ENCODE measurements at places on chromosomes 1 and 21. TPM values are rescaled to one million over a fixed set of nuclear protein-coding genes. Genes with fewer than 3 reads are reported as not detected.

The TRAF5 gene
- total RNA-seq, result 1.5 TPM

- peaks cover 52% of the 10 kb centered on the region for H3K27me3 ChIP-seq
- H3K4me1 ChIP-seq, result peaks cover 6% of the 10 kb centered on the region
- DNase-seq, result no peak
- no peak overlapping the region for H3K4me3 ChIP-seq
Observed at GRCh38 chr1:29417147-29417858, 181.0 kb downstream of the PTPRU start.

DNA sequence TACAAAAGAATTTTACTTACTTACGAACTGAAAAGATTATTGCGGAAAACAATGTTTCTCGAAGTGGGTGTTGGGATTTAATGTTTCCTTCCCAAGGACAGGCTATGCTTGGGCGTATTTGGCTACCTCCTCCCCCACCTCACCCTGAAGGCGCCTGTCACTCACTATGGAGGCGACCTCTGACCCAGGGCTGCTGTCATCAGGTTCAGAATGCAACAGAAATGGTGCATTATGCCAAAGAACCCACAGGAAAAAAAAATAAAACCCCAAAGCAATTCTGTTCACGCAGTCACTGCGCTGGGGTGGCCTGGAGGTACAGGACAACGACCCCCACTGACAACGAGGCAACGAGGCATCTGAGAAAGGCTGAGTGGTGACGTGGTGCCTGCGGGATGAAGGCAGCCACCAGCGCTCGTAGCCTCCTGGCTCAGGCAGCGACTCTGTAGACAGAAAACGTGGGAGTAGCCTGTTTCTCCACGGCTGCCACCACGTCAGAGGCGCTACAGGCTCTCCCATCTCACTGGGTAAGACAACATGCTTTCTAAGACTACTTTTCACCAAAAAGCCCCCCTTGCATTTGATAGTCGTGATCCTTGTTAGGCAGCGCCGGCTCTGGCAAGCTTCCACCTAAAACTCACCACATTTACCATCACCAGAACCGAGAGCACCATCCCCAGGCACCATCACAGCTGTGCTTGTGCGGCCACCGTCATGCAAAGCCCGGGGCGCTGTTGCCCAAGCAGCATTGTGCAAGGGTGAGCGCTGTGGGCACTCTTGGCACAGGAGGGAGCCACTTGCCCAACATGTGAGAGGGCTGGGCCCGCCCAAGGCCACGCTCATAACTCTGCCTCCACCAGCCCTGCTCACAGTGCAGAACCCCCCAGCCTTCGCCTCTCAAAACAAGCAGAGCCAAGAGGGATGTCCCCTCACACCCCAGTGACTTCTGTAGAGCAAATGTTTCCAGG is 14.3 kb downstream of the NADK start:
- no peaks in the 10 kb centered on the region for H3K27me3 ChIP-seq
- peak; percentile 62 for DNase-seq
- H3K4me3 ChIP-seq, result no peak overlapping the region
- H3K4me1 ChIP-seq, result peaks cover 11% of the 10 kb centered on the region
- peaks cover 79% of the 10 kb centered on the region for H3K36me3 ChIP-seq

DNA sequence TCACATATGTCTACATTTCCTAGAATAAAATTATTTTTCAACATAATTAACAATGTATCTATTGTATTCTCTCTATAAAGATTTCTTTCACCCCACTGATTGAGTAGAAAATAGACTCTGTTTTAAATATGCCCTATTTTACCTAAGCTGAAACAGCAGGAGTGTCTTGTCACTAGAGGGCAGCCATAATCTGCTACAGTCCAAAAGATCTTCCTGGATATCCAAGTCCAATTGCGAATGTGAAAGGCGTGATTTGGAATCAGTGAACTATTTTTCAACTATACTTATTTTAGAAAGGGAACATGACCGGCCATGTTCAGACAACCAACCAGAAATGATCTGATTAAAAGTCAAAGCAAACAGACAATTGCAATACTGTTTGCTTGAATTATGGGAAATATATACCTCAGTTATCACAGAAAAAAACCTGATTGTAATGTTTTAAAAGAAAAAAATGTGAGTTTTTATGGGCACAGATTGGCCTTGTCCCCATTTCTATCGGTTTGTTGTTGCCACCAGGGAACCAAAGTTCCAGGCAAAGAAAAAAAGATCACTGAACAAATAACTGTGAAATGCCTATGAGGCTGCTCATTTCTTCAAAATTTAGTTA is 1211.0 kb upstream of the ADGRL4 start:
- no peaks in the 10 kb centered on the region for H3K4me1 ChIP-seq
- no peak overlapping the region for H3K4me3 ChIP-seq
- no peaks in the 10 kb centered on the region for H3K36me3 ChIP-seq
- DNase-seq, result no peak
- no peaks in the 10 kb centered on the region for H3K27me3 ChIP-seq
- no peak overlapping the region for H3K27ac ChIP-seq

The COQ8A gene
- total RNA-seq, result 357 TPM

DNA sequence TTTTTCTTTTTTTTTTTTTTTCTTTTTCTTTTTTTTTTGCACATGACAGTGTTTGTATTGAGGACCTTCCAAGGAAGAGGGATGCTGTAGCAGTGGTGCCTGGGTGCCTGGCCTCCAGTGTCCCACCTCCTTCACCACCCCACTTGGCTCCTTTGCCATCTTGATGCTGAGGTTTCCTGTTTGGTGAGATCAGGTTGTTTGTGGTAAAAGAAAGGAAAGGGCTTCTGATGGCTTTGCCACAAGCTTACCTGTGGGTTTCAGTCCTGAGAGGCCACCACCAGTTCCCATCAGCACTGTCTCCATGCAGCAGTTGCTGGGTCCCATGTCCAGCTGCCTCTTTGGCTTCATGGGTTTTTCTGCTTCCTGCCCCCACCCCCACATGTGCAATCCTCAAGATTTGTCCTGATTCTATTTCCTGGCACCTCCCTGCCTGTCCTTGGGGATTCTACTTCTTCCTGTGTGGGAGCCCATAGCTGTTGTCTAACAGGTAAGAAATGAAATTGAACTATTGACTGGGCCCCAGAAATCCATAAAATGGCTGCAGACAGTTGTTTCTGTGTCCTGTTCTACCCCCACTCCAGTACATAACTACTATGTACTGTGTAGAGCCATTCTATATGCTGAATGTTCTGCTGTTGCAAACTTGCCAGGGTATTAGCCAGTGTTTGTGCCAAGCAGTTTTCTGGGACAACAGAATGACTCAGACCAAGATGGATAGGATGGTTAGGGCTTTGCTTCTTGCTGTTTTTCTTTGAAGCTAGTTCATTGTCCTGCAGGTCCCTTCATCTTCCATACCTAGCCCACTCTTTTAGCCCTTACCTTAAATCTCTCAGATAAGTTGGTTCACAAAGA is 4.2 kb upstream of the CCDC28B start:
- no peak for DNase-seq
- H3K4me3 ChIP-seq, result no peak overlapping the region
- peaks cover 66% of the 10 kb centered on the region for H3K36me3 ChIP-seq
- H3K27ac ChIP-seq, result no peak overlapping the region

- H3K36me3 ChIP-seq, result no peaks in the 10 kb centered on the region
- H3K27ac ChIP-seq, result no peak overlapping the region
- H3K4me1 ChIP-seq, result no peaks in the 10 kb centered on the region
- H3K27me3 ChIP-seq, result no peaks in the 10 kb centered on the region
Observed at GRCh38 chr21:14313300-14313699, 69.6 kb downstream of the HSPA13 start.

DNA sequence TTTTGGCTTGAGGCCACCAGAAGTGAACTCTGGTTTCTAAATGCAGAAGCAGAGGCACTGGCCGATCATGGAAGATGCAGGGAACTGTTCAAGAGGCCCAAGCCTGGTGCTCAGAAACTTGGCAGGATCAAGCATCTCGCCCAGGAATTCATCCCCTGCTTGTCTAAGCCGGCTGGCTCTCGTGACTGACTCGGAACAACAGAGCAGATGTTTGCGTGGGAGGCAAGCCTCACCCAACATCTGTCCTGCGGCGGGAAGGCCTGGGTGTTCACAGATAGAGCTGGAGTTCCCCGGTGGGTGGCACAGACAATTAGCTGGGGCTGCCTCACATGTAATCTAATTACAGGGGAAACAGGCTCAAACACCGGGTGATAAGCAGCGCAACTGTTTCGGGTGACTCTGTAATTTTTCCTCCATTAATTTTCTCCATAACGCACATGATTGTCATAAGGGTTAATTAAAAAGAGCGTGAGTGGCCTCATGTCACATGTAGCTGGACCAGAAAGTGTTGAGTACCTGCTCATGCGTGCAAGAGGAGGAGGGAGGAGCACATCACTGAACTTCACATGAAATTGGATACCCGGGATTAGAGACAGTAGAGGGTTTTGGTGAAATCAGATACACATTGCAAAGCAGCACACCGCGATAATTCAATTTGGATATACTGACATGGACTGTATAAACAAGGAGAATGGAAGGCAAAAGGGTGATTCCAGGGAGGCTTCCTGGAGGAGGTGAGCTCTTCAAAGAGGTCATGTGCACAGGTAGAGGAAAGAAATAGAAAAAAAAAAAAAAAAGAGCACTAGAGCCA is 180.0 kb downstream of the ETS2 start:
- peak; percentile 72 for DNase-seq
- H3K4me3 ChIP-seq, result peak overlapping the region; percentile 10
- peak overlapping the region; percentile 62 for H3K27ac ChIP-seq
- no peaks in the 10 kb centered on the region for H3K27me3 ChIP-seq
- no peaks in the 10 kb centered on the region for H3K36me3 ChIP-seq

DNA sequence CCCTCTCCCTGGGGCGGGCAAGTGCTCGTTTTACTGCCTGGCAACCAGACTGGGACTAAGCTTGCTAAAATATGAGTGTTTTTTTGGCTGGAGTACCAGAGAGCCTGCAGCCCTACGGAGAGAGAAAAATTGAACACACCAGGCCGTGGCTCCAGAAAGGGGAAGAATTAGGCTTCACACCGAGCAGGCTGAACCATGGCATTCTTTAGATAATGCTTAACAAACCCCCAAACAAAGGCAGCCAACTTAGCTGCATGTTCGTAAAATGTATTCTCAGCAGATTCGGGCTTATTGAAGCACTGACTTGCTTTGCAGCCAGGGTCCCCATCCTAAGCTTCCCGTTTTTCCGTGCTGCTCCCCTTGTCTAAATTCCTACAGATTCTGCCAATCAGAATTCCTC is 76.6 kb downstream of the LMX1A start:
- H3K27me3 ChIP-seq, result peaks cover 73% of the 10 kb centered on the region
- H3K27ac ChIP-seq, result no peak overlapping the region
- no peaks in the 10 kb centered on the region for H3K4me1 ChIP-seq

The GNG4 gene
- total RNA-seq, result 0.11 TPM

DNA sequence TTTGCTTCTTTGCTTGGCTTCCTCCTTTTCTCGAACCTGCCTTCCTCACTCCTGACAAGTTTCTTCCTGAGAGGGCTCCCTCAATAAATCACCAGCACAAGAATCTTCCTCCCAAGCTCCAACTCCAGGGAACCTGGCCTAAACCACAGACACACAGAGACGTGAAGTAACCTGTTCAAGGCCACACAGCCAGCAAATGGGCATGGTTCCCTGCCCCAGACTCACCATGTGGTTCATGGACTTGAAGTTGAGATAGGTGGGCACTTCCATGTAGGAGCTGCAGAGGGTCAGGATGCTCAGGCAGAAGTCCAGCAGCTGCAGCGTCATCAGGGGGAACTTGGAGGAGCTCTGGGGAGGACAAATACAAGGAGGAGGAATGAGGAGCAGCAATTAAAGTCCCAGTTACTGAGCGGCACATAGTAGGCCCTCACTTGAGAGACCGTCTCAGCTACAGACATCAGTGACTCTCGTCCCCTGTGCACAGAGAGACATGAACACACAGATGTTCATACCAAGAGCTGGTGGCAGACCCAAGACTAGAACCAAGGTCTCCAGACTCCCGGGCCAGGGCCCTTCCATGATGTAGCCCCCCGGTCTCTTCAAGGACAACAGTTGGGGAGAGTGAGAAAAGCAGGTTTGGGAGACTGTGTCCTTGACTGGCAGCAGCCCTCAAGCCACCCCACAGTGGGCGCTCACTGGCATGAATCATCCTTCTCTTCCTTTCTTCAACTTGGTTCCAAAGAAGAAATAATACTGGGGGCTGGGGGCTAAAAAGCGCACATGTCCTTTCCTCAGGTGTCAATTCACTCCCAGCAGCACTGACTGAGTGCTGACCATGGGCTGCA is 15.6 kb upstream of the MATN1 start:
- peaks cover 12% of the 10 kb centered on the region for H3K27me3 ChIP-seq
- DNase-seq, result no peak
- H3K4me1 ChIP-seq, result peaks cover 7% of the 10 kb centered on the region

- H3K36me3 ChIP-seq, result no peaks in the 10 kb centered on the region
- H3K27me3 ChIP-seq, result peaks cover 5% of the 10 kb centered on the region
- peak overlapping the region; percentile 34 for H3K27ac ChIP-seq
- no peak overlapping the region for H3K4me3 ChIP-seq
Observed at GRCh38 chr1:31564606-31564989, 11.7 kb upstream of the TINAGL1 start.

DNA sequence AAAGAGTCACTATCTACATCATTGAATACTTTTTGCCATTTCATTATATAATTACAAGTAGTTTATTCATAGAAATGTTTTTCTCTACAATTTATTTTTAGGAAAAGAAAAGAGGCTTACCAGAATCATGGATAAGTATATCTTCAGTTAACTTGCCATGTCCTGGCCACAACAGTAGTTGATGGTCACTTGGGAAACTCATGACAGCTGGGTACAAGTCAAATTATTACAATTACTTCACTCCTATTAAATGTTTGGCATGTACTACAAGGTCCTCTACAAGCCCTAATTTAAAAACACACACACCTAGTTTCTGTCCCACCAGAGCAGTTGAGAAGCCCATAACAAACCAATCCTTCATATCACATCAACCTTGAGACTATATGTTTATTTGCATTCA is 29.4 kb downstream of the PALMD start:
- H3K4me1 ChIP-seq, result peaks cover 100% of the 10 kb centered on the region
- DNase-seq, result no peak
- no peaks in the 10 kb centered on the region for H3K27me3 ChIP-seq
- H3K4me3 ChIP-seq, result no peak overlapping the region
- peak overlapping the region; percentile 95 for H3K27ac ChIP-seq

The PLCH2 gene
- 0.16 TPM for total RNA-seq

Data from left ventricle myocardium inferior (tissue), 1 donor.